ENCODE measurements at places on chromosomes 4 and X.

DNA sequence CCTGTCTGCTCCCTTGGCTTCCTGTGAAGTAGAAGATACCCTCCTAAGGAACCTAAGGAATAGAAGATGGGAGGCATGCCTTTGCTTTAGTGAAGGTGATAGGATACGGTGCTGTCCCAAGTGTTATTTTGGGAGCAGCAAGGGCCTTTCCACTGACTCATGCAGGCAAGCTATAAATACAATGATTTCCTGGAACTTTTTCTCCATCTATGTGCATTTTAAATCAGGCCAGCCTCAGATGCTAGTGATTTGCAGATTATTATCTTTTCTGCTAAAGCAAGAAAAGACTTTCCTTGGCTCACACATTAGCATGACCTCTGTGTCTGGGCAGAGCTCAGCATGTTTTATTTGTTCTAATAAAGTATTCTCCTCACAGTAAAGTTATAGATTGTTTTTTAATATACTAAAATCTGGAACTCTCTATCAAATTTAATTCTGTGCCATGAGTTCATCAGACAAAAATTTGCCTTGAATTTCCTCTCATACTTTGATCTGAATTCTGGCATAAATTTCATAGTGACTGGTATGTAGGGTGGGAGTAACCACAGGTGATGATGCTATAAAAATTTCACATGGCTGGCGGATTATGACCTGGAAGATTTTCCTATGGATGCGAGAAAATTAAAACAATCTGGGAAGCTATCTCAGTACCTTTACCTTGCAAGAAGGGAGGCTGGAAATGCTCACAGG is 131.7 kb downstream of the REPS2 start:
- no peak for DNase-seq

DNA sequence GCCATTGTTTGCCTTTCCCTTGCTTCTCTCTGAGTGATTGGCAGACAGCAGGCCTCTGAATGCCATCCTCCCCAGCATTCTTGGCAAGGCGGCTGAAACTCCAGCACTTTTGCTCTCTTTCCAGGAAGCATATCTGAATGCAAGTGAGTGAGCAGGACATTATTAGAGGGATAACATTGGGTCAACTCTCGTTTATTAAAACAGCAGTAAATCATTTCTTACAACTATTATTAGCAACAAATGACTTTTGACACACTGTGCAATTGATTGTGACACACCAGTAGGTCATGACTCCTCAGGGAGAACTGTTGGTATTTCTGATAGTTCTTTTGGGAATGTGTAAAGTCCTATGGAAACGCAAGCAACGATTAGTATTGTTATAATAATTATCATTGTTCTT is 103.8 kb downstream of the EFNB1 start:
- DNase-seq: no peak

DNA sequence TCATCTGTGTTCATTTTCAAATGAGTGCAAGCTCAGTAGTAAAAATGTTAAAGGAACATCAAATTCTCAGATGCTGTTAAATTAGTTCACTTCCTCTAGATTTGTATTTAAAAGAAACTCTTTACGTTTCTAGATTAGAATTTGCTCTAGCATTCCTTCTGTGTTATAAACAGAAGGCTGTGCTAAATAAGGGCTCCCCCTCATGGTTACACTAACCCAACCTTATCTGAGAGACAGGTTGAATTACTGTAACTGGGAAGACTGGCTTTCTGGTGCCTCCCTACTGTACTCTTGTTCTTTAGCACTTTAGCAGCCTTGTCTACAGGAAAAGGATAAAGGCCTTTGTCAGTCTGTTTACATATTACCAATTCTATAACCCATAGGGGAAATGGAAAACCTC is 56.8 kb downstream of the RXFP1 start:
- DNase-seq: no peak

- DNase-seq: no peak
These were observed 108.3 kb downstream of the ANXA10 start for GRCh38 chr4:168200685-168201084.

GRCh38 chrX:150409964-150410363 is 46.8 kb downstream of the MAMLD1 start:
- no peak for DNase-seq

DNA sequence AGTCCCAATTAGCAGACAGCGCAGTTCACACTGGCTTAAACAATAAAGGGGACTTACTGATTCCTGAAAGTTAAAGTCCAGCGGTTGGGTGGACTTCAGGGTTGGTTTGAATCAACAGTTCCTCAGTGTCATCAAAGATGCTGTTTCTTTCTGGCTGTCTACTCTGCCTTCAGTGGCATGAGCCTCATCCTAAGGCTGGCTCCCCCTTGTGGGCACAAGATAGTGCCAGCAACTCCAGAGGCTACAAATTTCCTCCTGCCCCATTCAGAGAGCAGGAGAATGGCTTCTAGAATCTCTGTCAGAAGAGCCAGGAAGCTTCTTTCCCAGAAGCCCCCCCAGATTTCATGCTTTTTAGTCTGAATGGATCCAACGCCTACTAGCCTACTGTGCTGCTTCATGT is 82.4 kb upstream of the MTM1 start:
- no peak for DNase-seq

DNA sequence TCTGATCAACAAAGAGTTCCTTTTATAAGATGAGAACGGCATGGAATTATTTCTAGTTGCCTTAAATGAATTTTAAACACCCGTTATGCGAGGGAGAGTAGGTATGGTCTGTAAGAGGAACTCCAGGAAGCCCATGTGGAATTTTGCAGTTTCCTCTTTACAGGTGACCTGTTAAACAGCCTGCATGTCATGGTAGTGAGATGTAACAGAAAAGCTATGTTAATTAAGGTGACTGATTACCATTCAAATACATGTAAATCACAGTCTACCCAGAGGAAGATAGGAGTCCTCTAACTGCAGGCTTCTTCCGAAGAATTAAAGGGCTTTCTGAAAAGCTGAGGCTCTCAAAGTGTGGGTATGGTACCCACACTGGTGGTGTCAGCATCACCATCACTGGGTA is 163.6 kb downstream of the CBR4 start:
- no peak for DNase-seq

DNA sequence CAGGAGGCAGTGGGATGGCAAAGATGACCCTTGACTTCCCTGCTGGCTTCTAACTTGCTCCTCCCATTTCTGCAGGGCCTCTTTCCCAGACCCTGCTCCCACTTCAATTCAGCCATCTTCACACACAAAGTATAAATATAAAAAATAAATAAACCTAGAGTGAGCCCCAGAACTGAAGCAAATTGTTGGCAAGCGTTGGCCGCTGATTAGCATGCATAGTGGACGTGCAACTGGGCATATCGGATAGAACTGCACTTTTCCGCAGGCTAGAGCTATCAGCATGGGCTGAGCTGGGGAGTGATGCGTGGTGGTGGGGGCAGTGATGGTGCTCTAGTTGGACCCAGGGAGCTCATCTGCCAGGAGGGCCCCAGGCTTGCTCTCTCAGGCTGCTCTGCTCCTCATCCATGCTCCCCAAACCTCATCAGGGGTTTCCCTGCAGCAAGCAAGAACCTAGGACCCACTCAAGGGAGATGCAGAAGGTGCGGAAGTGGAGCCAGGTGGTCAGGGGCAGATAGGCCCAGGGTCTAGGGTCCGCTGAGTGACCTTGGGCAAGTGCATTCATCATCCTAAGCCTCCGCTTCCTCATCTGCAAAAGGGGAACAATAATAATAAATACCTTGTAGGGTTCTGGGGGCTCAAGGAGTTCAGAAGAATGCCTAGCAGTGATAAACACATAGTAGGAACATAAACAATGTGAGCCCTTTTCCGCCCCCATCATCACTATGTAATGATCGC is 146.8 kb upstream of the PJA1 start:
- no peak for DNase-seq

GRCh38 chr4:128354205-128354821 is 66.7 kb upstream of the PGRMC2 start:
- DNase-seq: no peak

DNA sequence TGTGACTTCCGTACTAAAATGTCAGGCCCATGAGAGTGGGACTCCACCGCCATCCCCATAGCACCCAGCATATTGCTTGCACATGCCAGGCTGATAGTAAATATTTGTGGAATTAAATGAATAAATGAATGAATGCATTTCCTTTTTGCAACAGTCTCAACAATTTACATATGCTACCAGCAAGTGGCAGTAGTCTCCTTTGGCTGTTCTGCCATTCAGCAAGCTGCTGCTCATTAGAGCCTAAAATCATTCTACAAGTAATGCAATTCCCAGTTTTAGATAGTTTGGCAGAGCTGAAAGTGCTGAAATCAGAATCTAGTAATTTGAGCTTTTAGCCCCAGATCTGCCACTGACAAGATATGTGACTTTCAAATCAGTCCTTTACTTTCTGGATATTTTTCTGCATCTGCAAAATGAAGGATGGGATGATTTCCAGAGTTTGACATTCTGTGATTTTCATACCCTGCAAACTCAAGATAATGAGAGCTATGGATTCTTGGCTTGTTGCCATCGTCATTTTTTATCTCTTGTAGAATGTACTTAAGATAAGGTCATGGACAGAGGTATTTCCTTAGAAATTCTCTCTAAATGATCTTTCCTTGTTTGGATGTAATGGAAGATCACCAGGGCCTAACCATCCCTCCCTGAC is 35.7 kb upstream of the INTS6L start:
- no peak for DNase-seq

DNA sequence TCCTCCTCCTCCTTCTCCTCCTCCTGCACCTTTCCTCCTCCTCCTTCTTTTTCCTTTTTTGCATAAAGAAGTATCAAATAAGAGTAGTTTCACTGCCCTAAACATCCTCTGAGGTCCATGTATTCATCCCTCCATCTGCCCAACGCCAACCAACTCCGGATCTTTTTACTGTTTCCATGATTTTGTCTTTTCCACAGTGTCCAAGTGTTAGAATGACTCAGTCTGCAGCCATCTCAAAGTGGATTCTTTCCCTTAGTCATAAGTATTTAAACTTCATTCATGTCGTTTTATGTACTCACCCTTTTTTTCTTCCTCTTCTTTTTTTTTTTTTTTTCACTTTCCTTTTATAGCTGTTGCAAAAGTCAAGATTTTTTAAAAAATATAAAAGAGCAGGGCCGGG is 12.9 kb downstream of the CSF2RA start:
- DNase-seq: no peak

DNA sequence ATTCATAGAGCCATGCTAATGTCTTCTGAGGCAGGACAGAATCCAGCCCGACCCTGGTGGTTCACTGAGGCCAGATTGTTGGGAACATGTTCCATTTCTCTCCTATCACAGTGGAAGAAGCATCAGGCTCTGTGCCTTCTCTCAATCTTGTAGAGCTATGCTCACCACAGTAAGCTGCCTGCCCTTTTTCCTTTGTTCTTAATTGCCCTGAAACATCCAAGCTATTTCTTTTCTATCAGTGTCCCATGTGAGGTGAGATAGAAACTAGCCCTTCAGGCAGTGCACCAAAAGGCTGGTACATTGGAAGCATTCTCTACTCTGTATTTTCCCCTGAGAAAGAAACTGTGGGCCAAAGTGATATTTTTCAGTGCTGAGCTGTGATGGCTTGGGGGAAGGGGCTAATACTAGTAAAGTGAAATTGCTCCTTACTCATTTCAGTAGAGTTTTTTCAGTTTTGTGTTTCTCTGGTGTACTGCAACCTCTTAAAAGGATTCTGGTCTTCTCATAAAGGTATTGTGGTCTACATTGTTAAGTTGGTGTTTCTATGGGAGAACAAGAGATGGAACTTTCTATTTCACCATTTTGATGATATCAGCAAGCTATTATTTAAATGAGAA is 611.2 kb downstream of the RPA4 start:
- DNase-seq: no peak

DNA sequence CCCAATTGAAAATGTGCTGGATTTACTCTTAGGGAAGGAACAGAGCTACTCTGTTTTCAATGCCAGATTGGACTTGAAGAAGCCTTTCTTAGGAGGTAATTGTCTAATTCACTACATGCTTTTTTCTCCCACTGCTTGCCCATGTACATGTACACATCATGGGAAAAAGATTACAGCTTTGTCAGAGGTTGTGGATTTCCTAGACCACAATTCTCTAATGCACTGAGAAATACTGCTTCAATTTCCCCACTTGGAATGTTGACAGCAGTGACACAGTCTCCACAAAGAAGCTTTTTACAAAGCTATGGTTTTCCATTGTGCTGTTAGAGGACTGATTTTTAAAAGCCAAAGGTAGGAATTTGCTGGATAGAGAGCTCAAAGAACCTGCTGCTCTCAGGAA is 19.5 kb downstream of the ZAR1 start:
- DNase-seq: no peak

DNA sequence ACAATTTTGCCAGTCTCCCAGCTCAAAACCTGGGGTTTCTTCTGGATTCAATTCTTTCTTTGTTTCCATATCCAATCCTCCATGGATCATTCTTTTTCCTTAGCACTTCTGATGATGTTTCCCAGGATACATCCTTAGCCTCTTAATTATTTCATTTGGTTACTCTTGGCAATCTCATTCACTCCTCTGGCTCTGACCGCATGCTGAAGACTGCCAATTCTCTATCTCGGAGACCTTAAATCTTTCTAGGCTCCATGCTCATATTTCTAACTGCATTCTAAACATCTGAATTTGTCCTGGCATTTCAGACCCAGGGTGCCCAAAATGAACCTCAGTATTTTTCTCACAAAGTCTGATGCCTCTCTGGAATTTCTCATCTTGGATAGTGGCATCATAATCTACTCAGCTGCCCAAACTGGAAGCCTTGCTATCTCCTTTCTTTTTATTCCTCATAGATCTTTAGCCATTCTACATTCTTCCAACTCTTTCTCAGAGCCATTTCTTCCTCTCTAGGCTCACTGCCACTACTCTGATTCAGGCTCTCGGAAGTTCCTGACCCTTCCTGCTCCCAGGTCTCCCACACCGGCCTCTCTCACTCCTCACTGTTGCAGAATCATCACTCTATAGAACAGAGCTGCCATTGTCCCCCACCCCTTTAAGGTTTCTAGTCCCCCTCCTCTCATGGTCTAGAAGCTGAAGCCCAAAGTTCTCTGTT is 290.2 kb downstream of the CAMK2D start:
- no peak for DNase-seq

- DNase-seq: no peak
These were observed 29.2 kb upstream of the MXD4 start for GRCh38 chr4:2290974-2291704.

GRCh38 chr4:37628977-37629609 is 57.1 kb downstream of the RELL1 start:
- DNase-seq: no peak

GRCh38 chrX:39725928-39726619 is 371.7 kb downstream of the BCOR start:
- DNase-seq: no peak

- DNase-seq: no peak
These were observed 103.5 kb downstream of the IRF2 start for GRCh38 chr4:184370711-184371389.

GRCh38 chr4:6513678-6514077 is 41.3 kb upstream of the PPP2R2C start:
- DNase-seq: no peak

GRCh38 chr4:111854494-111855087 is 290.7 kb upstream of the FAM241A start:
- no peak for DNase-seq

DNA sequence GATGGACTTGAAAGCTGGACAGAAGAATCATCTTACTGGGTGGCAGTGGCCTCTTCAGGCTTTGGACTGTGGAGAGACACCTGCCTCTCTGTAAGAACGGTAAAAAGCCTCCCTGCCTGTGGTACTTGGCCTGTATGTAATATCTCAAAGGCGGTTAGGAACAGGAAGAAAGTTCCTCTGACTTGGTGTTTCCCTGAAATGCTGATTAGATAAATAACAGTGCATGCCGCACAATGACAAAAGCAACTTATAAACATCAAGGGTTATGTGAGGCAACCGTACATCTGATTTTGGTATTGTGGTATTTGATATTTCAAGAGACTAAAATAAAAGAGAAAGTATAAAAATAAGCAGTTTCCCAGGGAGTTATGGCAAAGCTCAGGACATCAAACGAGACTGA is 92.4 kb upstream of the SORBS2 start:
- DNase-seq: no peak

All from activated naive CD8-positive, alpha-beta T cell treated with anti-CD3 and anti-CD28 coated beads, Interleukin-2, amount 50 U/mL, for 16 hours (primary cell).